Right forelimb (tissue), 1 donor: ENCODE measurements at places on chromosomes 7 and 10.

DNA sequence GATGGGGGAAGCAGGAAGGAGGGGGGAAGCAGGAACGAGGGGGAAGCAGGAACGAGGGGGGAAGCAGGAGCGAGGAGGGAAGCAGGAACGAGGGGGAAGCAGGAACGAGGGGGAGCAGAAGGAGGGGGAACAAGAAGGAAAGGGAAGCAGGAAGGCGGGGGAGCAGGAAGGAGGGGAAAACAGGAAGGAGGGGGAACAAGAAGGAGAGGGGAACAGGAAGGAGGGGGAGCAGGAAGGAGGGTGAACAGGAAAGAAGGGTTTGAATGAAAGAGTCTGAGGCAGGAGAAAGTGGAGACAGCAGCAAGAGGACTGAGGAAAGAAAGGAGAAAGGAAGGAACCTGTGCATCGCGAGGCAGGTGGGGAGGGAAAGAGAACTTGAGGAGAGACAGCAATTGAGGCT is 256.6 kb downstream of the PTEN start:
- no peak for DNase-seq

- DNase-seq: no peak
Measured at GRCh38 chr10:131853610-131853964, 47.2 kb upstream of the PPP2R2D start.

DNA sequence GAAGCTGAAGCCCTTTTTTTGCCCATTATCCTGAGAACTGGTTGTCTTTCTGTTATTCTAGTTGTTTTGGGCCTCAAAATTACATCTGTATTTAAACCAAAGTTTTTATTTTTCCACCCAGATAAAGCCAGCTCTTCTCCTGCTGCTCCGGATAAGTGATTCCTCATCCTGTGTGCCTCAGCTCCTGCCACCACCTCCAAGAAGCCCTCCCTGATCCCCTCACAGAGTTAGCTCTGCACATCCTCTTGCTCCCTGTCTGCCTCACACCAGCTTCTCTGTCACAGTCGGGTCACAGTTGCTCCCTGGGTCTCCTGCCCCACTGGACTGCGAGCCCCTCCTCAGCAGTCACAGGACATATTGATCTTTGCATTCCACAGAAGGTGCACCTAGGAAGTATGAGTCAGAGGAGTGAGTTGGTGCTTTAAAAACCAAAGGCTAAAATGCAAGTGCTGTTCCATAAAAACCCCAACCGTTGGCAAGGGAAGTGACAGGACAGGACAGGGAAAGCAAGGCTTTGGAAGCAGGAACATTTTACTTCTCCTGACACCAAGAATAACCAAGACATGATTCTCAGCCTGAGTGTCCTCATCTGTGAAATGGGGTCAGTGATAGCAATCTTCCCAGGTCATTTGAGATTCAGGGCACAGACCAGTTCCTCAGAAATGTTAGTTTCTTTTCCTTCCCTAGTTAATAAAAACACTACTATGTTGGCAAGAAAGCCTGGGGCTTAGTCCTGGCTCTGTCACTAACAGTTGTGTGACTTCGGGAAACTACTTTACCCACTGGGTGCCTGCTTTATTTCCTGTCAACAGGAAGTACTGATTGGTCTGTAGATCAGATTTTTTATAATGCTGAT is 36.5 kb upstream of the EEPD1 start:
- DNase-seq: no peak

DNA sequence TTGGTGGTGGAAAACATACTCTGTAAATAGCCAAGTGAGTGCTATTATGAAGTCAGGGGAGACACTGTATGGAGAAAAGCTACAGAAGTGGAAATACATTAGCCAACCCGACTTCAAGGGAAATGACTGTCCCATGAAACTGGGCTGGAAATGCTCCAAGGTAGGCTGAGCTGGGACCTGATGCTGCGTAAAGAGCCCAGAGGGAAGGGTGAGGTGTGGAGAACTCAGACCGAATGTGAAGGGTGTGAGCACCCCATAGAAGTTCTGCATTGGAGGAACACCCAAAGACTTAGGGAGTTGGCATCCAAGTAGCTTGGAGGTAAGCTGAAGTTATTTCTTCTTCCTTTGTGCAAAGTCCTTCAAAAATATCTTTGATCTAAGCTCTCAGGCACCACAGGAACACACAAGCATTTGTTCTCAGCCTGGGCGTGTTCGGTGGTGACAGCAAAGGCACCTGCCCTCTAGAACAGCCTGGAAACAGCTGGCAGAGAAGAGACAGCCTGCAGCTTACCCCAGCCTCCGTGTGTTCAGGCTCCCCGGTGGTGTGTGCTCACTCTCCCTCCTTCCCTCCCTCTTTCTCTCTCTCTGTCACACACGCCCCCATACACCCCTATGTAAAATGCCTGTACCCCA is 19.1 kb upstream of the GJD4 start:
- DNase-seq: no peak

GRCh38 chr10:116429288-116429977 is 1.8 kb downstream of the PNLIPRP3 start:
- DNase-seq: no peak

GRCh38 chr10:48506147-48506917 is 98.5 kb downstream of the ARHGAP22 start:
- DNase-seq: no peak

DNA sequence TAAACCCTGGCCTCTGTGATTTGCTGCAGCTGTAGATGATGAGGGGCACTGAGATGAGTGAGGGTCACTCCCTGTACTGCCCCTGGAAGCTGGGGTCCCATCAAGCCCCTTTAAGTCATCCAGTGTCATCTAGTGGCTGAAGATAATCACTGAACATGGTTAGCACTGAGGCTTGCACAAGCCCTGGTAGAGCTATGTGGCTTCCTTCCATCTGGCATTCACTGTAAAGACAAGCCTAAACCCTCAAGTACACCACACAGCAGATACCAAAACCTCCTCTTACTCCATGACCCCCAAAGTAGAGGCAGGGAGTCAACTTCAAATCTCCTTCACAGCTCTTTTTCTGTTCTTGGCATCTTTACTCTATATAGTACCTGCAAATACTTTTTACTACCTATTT is 72.7 kb upstream of the MRLN start:
- no peak for DNase-seq

GRCh38 chr10:85235258-85235657 is 906.9 kb downstream of the CCSER2 start:
- no peak for DNase-seq

DNA sequence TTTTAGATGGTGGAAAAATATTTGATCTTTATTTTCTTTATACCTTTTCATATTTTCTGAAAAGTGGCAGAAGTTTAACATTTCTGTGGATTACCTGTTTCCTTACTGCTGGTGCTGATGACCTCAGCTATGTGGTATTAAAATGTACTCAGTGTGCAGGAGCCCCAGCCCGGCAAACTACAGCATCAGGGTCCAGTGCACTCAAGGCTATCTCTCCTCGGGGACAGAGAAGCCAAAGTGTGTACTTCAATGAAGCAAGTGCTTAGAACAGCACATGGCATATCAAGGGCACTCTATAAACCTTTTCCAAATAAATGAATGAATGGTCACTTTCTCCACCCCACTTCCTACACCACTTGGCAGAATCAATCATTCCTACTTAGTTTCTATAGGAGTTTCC is 111.8 kb downstream of the HIP1 start:
- DNase-seq: no peak

GRCh38 chr7:30934732-30935568 is 23.3 kb downstream of the AQP1 start:
- no peak for DNase-seq

GRCh38 chr7:26500749-26501352 is 209.2 kb downstream of the SNX10 start:
- DNase-seq: no peak

- DNase-seq: no peak
Measured at GRCh38 chr7:32154797-32155196, 84.6 kb upstream of the PDE1C start.

DNA sequence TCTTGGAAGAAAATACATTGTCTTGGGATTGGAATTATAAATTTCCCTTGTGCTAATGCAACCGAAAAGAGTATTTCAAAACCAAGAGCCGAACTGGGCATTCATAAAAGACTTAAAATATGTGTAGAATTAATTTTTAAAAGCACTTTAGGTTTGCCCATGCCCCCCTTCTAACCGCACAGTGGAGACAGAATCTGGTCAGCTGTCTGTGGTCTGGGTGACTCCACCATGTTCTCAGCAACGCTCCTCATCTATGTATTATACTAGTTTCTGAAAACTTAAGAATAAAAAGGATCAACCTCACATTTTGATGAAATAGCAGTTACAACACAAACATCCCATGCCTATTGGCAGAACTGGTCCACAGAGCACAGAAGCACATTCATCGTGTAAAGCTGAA is 192.6 kb upstream of the C7orf33 start:
- no peak for DNase-seq

GRCh38 chr10:109264004-109264403 is 659.3 kb downstream of the XPNPEP1 start:
- DNase-seq: no peak

- no peak for DNase-seq
Measured at GRCh38 chr10:119634219-119634544, 17.0 kb upstream of the BAG3 start.

DNA sequence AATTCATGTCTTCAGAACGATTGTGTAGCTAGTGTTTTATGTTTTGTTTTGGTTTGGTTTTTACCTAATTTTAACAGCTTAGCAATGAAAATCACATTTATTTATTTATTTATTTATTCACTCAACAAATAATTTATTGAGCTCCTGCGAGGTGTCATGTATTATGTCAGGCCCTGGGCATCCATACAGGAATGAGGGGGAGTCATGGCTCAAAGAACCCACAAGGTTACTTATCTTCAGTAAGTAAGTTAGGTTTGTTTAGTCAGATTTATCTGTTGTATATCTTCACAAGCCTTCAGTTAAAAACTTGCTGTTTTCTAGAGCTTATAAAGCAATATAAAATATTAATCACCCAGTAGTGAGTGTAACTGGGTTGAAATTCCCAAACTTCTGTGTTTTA is 45.4 kb downstream of the FOXP2 start:
- DNase-seq: no peak

GRCh38 chr10:78231939-78232338 is 198.3 kb downstream of the RPS24 start:
- DNase-seq: no peak

- no peak for DNase-seq
Measured at GRCh38 chr7:92747041-92747835, 89.1 kb downstream of the CDK6 start.

GRCh38 chr7:483656-484355 is 35.8 kb downstream of the PDGFA start:
- DNase-seq: no peak

GRCh38 chr10:97013568-97013967 is 172.2 kb downstream of the SLIT1 start:
- DNase-seq: no peak

GRCh38 chr7:28688651-28689050 is 269.5 kb downstream of the TRIL start:
- no peak for DNase-seq

GRCh38 chr10:6881987-6882386 is 301.9 kb upstream of the PRKCQ start:
- DNase-seq: no peak

- no peak for DNase-seq
Measured at GRCh38 chr10:24247841-24248240, 38.9 kb downstream of the KIAA1217 start.

GRCh38 chr10:70038923-70039322 is 13.7 kb upstream of the MACROH2A2 start:
- DNase-seq: no peak

GRCh38 chr10:95451150-95451549 is 110.0 kb downstream of the SORBS1 start:
- no peak for DNase-seq

- DNase-seq: no peak
Measured at GRCh38 chr7:105585850-105586500, 4.7 kb upstream of the EFCAB10 start.

DNA sequence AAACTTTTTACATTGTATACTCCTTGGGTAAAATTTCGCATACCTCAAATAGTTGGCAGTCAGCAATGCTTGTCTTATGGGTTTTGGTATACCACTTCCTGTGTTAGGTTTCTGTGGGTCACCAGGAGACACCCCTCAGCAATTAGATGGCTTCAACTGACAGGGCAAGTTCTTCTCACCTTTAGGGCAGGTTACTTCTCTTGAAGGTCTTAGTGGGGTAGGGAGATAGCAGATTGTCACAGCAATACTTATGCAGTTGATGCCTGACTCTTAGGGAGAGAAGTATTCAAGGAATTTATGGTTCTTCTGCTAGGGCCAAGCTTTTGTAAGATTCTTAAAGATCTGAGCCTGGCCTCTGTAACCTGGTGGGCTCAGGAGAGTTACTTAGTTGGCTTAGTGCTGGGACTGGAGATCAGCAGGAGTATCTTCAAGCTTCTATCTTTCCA is 42.9 kb downstream of the MKLN1 start:
- DNase-seq: no peak

GRCh38 chr7:28041508-28042314 is 138.9 kb downstream of the JAZF1 start:
- DNase-seq: no peak

GRCh38 chr7:18861514-18862118 is 255.8 kb downstream of the TWIST1 start:
- DNase-seq: no peak
